ENCODE measurements at places on chromosomes 7 and 10.

DNA sequence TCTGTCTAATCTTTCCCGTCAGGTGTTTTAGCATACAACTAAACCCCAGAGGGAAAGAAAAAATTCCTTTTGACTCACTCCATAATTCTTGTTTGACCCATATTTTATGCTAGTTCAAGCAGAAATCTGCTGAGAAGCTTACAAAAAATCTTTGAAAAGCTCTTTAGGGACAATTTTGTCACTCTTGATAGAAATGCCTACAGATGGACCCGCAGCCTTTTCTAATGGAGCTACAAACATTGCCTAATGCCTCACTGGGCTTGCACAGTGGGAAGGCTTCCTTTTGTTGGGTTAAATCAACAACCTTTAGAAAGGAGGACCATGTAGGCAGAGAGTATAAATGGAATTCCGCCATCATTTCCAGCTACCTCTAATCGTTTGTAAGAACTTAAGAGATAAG lies 344.5 kb downstream of the PCLO start:
- H3K4me3 ChIP-seq, result no peak overlapping the region
- H3K27ac ChIP-seq, result no peak overlapping the region
- no peaks in the 10 kb centered on the region for H3K36me3 ChIP-seq
- H3K4me1 ChIP-seq, result no peaks in the 10 kb centered on the region

- H3K27me3 ChIP-seq, result no peaks in the 10 kb centered on the region
- peaks cover 62% of the 10 kb centered on the region for H3K36me3 ChIP-seq
- H3K4me3 ChIP-seq, result no peak overlapping the region
- H3K4me1 ChIP-seq, result peaks cover 14% of the 10 kb centered on the region
Observed at GRCh38 chr7:6423942-6424701, 23.6 kb downstream of the DAGLB start.

DNA sequence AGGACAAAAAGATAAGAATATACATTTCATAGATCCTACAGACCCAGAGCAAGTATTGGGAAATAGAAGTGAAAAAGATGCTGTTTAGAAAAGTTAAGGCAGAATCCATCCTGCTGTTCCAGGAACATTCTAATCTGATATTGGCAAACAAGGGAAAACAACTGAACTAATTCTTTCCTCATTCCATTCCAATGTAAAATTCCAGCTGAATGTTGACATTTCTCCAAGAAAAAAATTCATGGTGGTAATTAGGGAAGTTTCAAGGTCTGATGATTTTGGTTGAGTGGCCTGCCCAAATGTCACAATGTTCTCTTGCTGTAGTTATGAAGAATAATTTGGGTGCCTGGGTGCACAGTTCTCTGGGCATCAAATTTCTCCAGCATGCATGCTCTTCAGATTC lies 15.2 kb downstream of the PIP start:
- no peak for ATAC-seq
- no peaks in the 10 kb centered on the region for H3K27me3 ChIP-seq
- no peak overlapping the region for H3K27ac ChIP-seq
- peaks cover 4% of the 10 kb centered on the region for H3K36me3 ChIP-seq
- no peak overlapping the region for H3K4me3 ChIP-seq
- H3K4me1 ChIP-seq, result no peaks in the 10 kb centered on the region

DNA sequence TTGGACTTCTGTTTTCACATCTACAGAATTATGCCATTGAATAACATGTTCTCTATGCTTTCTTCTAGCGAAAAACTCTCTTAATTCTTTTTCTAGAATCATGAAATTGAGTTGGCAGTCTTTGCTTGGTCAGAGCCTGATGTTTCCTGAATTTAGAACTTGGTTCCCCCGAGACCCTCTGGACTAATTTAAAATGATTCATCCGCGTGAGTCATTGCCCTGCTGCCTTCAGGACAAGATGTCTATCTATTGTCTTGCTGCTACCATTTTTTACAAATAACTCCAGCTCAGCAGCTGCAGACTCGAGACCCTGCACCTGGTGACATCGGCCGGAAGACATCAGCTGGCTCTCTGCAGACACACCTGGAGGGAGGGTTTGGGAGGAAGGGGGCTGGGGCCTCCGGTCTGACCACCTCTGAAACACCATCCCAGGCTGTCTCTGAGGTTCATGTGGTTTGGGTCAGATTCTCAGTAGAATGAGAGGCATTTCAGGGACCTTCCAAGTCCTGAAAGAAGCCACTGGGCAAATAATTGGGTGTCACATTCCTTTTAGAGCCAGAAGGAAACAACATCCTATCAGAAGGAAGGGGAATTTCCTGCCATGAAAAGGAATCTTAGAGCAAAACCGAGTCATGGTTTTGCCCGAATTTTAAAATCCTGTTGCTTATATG lies 20.9 kb upstream of the KLF6 start:
- no peak overlapping the region for H3K27ac ChIP-seq
- peaks cover 64% of the 10 kb centered on the region for H3K4me1 ChIP-seq
- no peaks in the 10 kb centered on the region for H3K27me3 ChIP-seq
- H3K4me3 ChIP-seq, result peak overlapping the region; percentile 41
- H3K36me3 ChIP-seq, result no peaks in the 10 kb centered on the region

- no peak overlapping the region for H3K4me3 ChIP-seq
- no peak for ATAC-seq
- peaks cover 31% of the 10 kb centered on the region for H3K4me1 ChIP-seq
- H3K27me3 ChIP-seq, result no peaks in the 10 kb centered on the region
- H3K27ac ChIP-seq, result no peak overlapping the region
- H3K36me3 ChIP-seq, result no peaks in the 10 kb centered on the region
Observed at GRCh38 chr10:17222329-17222728, 5.7 kb upstream of the VIM start.

DNA sequence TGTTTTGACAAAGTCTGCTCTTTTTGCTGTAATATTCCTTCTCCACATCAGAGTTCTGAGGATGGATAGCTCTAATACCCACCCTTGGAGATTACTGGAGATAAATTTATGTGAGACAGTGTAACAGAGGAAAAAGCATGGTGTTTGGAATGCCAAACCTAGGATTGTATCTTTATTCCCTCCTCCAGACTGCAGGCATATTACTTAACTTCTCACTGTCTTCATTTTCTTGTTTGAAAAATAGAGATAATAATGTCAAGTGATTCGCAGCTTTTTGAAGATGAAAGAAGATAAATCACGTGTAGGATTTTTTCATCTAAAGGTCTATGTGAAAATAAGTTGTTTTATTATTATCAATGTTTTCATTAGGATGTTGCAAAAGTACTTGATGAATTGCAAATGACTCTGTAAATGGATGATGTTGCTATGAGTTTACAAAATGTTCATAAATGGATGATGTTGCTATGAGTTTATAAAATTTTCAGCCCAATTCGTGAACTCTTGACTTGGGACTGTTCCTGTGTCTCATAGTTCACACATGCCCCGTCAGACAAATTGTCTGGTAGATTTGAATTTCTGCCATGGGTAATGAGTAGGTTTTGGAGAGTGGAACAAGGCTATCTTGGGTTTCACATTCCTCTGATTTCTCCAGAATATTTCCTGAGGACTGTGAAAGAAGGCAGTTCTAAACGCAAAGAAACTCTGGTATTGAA lies 113.1 kb upstream of the IGFBP3 start:
- H3K36me3 ChIP-seq, result no peaks in the 10 kb centered on the region
- no peak overlapping the region for H3K4me3 ChIP-seq
- ATAC-seq, result no peak
- no peaks in the 10 kb centered on the region for H3K4me1 ChIP-seq
- H3K27ac ChIP-seq, result no peak overlapping the region

GRCh38 chr10:5981529-5981928 lies 4.2 kb upstream of the IL15RA start:
- H3K27ac ChIP-seq, result no peak overlapping the region
- H3K27me3 ChIP-seq, result no peaks in the 10 kb centered on the region
- peaks cover 5% of the 10 kb centered on the region for H3K4me1 ChIP-seq

DNA sequence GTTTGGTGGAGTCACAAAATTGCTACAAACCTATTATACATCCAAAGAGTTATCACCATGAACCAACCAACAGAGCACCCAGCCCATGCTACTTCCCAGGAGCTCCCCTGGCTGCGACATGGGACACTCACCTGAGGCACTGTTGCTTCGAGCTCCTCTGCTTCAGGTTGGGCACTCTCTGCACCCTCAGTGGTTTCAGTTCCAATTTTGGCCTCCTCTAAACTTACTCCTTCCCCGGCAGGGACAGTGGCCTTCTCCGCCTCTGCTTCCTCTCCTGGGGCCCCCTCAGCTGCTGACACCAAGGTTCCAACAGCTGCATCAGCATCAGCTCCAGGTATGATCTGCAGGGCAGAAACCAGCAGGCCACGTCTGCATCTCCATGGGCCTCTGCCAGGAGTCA lies 120.4 kb upstream of the TARP start:
- H3K27me3 ChIP-seq, result no peaks in the 10 kb centered on the region
- H3K4me3 ChIP-seq, result no peak overlapping the region
- ATAC-seq, result peak; percentile 79
- no peaks in the 10 kb centered on the region for H3K36me3 ChIP-seq

DNA sequence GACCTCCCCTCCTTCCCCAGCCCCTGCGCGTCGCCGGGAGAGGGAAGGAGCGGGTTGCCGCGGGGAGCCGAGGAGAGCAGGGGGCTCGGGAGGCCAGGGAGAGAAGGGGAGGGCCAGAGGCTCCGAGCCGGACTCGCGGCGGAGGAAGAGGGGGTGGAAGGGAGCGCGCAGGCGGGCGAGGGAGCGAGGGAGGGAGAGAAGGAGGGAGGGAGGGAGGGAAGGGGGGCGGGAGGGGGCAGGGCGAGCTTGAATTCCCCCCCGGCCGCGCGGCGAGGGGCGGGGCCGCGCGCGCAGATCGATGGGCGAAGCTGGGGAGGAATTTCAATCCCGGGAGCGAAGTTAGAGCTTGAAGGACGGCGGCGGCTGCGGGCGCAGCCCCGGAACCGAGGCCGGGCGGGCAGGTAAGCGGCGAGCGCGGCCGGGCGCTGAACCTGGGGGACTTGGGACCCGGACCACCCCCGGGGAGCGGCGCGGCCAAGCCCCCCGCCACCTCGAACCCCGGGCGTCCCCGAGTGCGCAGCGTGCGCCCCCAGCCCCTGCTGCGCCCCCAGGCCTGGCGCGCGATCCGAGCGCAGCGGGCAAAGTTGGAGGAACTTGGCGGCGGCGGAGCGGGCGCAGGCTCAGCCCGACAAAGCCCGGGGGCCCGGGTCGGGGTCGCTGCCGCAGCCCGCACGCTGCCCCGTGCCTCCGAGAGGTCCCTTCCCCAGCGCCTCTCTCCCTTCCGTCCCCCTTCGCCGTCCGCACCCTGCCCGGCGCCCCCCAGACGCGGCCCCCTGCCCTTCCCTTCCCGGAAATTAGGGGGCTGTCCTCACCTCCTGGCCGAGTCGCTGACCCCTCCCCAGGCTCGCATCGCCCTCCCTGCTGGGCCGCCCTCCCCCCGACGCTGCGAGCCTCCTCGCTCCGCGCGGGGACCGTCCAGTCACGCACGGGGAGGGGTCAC lies at the start of gene ELFN1:
TSS of gene ELFN1 (plus strand) at position 324 of the 940 bp plus-strand sequence. CDS start 74,320 bp downstream, outside the sequence.
- H3K36me3 ChIP-seq, result no peaks in the 10 kb centered on the region
- H3K27me3 ChIP-seq, result peaks cover 70% of the 10 kb centered on the region
- H3K4me3 ChIP-seq, result peak within 1 kb of the TSS; percentile 34
- ATAC-seq, result no peak
- H3K27ac ChIP-seq, result no peak within 1 kb of the TSS

GRCh38 chr10:132624061-132624846 lies 86.7 kb downstream of the INPP5A start:
- peak overlapping the region; percentile 28 for H3K27ac ChIP-seq
- H3K36me3 ChIP-seq, result peaks cover 19% of the 10 kb centered on the region
- H3K27me3 ChIP-seq, result no peaks in the 10 kb centered on the region
- no peak overlapping the region for H3K4me3 ChIP-seq

- H3K4me3 ChIP-seq, result no peak overlapping the region
- no peaks in the 10 kb centered on the region for H3K27me3 ChIP-seq
- ATAC-seq, result no peak
- peaks cover 78% of the 10 kb centered on the region for H3K4me1 ChIP-seq
- peaks cover 70% of the 10 kb centered on the region for H3K36me3 ChIP-seq
- H3K27ac ChIP-seq, result peak overlapping the region; percentile 99
Observed at GRCh38 chr7:142802301-142802700, 31.5 kb downstream of the PRSS2 start.

- H3K27me3 ChIP-seq, result no peaks in the 10 kb centered on the region
- ATAC-seq, result no peak
- H3K27ac ChIP-seq, result no peak overlapping the region
- H3K36me3 ChIP-seq, result no peaks in the 10 kb centered on the region
- H3K4me3 ChIP-seq, result no peak overlapping the region
Observed at GRCh38 chr10:98391578-98391991, 23.4 kb downstream of the PYROXD2 start.

- H3K4me3 ChIP-seq, result no peak overlapping the region
- no peaks in the 10 kb centered on the region for H3K27me3 ChIP-seq
- ATAC-seq, result no peak
- no peaks in the 10 kb centered on the region for H3K4me1 ChIP-seq
- no peak overlapping the region for H3K27ac ChIP-seq
Observed at GRCh38 chr10:68310531-68310930, 21.3 kb upstream of the HNRNPH3 start.

GRCh38 chr10:113431398-113432160 lies 121.3 kb upstream of the HABP2 start:
- H3K36me3 ChIP-seq, result no peaks in the 10 kb centered on the region
- H3K4me1 ChIP-seq, result no peaks in the 10 kb centered on the region
- no peak for ATAC-seq
- no peak overlapping the region for H3K27ac ChIP-seq
- H3K27me3 ChIP-seq, result no peaks in the 10 kb centered on the region

- no peaks in the 10 kb centered on the region for H3K27me3 ChIP-seq
- peaks cover 4% of the 10 kb centered on the region for H3K36me3 ChIP-seq
- H3K4me3 ChIP-seq, result no peak overlapping the region
- no peak for ATAC-seq
Observed at GRCh38 chr10:32004161-32004591, 52.0 kb downstream of the KIF5B start.

Measured in stimulated activated memory B cell treated with anti-CD40 and anti-IgM and Interleukin-4, amounts not matched to agents 10 μg/mL and 1 μg/mL and 100 μg/mL, for 72 hours (primary cell).